Nucleus accumbens (tissue), 56 donors: ENCODE measurements at places on chromosomes 7 and 10.

DNA sequence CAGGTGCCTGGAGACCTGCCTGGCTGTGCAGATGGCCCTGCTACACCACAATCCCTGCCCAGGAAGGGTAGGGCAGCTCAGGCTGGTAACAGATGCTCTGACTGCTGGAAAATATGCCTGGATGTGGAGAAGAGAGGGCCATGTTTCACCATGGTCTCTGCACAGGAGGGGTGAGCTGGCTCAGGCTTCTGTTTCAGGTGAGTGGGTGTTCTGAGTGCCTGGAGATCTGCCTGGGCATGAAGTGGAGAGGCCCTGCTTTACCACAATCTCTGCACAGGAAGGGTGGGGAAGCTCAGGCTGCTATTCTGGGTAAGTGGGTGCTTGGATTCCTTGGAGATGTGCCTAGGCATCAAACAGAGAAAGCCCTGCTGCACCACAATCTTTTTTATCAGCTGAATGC is 350.1 kb downstream of the KIF20B start:
- no peak for DNase-seq

DNA sequence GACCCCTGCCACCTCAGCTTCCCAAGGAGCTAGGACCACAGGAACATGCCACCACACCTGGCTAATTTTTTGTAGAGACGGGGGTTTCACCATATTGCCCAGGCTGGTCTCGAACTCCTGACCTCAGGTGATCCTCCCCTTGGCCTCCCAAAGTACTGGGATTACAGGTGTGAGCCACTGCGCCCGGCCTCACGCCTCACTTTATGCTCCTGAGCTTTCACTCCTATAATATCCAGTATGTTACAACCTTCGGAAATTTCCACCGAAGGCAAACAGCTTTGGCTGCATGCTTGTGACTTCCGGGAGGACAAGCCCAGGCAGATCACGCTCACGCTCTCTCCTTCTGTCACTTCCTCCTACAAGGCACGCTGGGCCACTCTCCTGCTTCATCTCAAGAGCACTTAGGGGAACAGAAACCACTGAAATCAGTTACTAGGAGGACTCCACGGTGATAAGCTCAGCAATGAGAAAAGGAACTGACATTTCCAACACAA is 4.4 kb upstream of the MAD1L1 start:
- peak; percentile 47 for DNase-seq

- DNase-seq: no peak
Measured at GRCh38 chr7:468681-469562, 50.7 kb downstream of the PDGFA start.

DNA sequence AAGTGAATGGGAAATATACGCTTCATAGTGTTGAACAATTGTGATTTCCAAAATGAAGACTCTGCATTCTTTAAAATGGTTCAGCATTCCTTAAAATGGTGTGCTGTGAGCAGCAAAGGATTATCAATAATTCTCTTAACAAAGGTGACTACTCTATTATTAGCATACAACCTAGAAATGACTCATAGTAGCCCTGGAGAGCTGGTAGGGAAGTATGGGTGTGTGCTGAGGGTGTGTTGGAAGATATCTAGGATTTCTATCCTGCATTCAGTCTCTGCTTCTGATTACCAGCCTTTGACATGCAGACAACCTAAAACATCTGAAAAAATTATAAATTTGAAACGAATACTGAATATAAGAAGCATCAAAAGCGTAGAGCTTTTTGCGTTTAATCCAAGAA is 72.5 kb downstream of the SEMA3D start:
- peak; percentile 2 for DNase-seq

GRCh38 chr10:81414038-81414437 is 461.0 kb upstream of the NRG3 start:
- no peak for DNase-seq

DNA sequence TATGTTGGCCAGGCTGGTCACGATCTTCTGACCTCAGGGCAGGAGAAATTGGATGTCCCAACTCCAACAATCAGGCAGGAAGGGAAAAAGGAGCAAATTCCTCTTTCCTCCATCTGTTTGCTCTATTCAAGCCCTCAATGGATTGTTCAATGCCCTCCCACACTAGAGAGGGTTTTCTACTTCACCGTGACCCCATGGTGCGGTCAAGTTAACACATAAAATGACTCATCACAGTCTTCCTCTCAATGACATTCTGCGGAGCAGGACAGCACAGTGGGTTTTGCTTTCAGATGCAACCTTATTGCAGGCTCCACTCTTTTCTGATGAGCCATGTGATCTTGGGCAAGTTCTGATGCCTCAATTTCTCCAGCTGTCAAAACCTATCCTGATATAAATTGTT is 364.9 kb downstream of the ANKRD30A start:
- no peak for DNase-seq

DNA sequence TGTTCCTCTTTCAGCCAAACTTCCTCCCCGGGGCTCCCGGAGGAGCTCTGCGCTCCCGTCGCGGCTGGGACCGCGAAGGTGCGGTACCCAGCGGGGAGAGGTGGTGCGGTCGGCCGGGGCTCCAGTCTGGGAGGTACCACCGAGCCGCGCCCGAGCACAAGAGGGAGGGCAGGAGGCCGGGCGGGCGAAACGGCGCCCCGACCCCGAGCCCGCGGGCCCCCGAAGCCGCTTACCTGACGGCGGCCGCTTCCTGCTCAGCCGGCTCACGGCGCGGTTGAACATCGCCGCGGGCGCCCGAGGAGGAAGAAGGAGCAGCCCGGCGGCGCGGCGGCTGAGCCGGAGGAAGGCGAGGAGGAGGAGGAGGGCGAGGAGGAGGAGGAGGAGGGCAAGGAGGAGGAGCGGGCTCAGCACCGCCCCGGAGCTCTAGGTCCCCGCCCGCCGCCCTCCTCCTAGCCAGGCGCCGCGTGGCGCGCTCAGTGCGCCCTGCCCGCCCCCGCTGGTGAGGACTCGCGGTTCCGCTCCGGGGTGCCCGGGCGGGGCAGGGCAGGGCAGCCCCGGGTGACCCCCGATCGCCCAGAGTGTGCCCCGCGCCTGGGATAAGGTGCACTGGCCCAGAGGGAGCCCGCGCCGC is at the start of gene RGS10:
Gene RGS10, minus strand, starts transcription at position 363 of the 631 bp plus-strand sequence. Its CDS starts 81 bp downstream, at position 282.
- peak; percentile 27 for DNase-seq

- DNase-seq: no peak
Measured at GRCh38 chr10:35979116-35979515, 337.0 kb upstream of the FZD8 start.

GRCh38 chr7:31263338-31263737 is 77.2 kb downstream of the NEUROD6 start:
- DNase-seq: no peak

- DNase-seq: no peak
Measured at GRCh38 chr7:31309407-31309806, 31.1 kb downstream of the NEUROD6 start.

GRCh38 chr10:34255035-34255434 is 560.1 kb downstream of the PARD3 start:
- DNase-seq: no peak

- no peak for DNase-seq
Measured at GRCh38 chr10:47041396-47042198, 130.4 kb downstream of the PTPN20 start.

GRCh38 chr7:47095946-47096345 is 486.0 kb downstream of the TNS3 start:
- DNase-seq: no peak

- DNase-seq: peak; percentile 40
Measured at GRCh38 chr7:128835790-128836641, 5.8 kb downstream of the FLNC start.

DNA sequence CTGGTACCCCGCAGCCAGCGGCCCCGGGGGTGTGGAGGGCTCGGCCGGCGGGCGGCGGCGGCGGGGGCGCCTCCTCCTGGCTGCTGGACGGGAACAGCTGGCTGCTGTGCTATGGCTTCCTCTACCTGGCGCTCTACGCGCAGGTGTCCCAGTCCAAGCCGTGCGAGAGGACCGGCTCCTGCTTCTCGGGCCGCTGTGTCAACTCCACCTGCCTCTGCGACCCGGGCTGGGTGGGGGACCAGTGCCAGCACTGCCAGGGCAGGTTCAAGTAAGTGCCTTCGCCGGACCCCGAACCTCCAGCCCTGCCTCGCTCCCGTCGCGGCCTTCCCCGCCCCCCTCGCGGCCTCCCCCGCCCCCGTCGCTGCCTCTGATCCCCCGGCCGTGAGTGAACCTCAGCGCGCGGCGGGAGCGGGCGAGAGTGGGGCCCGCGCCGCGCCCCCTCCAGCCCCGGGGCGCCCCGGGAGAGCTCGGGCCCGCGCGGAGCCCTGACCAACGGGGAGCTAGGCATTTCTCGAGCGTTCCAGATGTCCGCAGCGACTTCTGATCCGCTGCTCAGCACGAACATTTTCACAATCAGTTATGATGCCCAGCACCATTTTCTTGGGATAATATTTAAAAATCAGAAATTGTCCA is 727 bp downstream of the ATRNL1 start:
- peak; percentile 42 for DNase-seq

DNA sequence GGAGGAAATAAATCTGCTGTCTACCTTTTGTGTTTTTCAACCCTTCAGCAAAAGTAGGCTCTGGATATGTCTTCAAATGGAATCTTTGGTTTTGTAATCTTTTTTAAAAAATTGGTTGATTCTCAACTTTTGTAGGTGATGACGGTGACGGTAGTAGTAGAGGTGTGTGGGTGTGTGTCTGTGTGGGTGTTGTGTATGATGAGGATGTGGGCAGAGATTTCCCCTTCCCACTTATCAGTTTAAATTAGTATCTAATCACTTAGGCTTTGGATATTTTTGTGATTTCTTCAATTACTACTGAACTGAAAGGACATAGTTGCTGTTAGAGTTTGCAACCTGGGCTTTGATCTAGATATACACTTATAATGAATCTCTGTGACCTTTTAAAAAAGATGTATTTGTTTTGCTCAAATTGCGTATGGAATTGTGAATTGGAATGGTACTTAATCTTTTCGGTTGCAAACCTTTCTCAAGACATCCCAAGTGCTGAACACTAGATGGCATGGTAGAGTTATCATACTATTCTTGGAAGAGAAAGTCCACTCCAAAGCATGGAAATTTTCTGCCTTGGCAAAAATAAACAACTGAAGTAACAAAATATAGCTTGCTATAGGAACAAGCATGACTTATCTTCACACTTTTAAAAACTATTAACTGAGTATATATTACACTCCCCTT is 51.9 kb upstream of the A1CF start:
- DNase-seq: no peak

- DNase-seq: no peak
Measured at GRCh38 chr7:20095862-20096261, 121.3 kb downstream of the MACC1 start.

- DNase-seq: no peak
Measured at GRCh38 chr7:138700857-138701536, at the start of gene SVOPL. Gene SVOPL (minus strand): TSS chr7:138701362. CDS start chr7:138679045, 22,317 bp downstream.

DNA sequence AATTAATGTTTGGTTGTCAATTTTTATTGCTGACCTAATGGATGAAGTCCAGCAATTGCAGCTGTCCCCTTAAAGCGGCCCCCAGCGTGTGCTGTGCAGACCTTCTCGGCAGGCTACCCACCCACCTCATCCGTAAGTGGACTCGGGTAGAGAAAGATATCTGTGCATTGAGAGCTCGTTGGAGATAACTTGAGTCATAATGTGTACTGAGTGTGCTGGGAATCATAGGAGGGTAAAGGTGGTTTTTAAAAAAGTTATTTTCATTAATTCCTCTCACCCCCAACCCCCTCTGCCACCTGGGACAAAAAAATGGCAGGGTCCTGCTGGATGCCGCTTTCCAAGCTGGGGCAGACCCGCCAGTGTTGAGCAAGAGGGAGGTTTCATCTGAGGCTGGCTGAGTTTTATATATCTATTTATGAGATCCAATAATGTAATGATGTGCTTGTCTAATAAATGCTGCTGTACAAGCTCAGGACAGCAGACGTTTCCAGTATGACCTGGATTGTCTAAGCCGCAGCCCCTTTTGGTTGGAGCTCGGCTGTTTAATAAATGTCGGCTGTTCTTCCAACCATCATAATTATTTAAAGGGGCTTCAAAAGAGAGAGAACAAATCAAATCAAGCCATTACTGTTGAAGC is 119.1 kb downstream of the NKX6-2 start:
- no peak for DNase-seq

DNA sequence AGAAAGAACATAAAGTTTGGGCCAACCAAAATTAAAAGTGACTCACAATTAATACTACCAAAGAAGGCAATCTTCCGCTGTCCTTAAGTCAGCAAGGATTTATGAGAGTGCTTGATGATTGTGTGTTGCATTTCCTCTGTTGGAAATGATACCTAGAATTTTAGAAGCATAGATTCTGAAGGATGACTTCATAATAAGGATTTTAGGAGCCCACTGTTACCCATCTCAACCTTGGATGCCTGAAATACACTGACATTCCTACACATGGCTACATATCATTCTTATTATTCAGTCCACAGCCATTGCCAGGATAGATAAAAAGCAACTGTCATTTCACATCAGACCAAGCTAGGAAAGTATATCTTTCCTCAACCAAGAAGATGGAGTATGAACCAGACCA is 823.8 kb downstream of the LRMDA start:
- DNase-seq: no peak

DNA sequence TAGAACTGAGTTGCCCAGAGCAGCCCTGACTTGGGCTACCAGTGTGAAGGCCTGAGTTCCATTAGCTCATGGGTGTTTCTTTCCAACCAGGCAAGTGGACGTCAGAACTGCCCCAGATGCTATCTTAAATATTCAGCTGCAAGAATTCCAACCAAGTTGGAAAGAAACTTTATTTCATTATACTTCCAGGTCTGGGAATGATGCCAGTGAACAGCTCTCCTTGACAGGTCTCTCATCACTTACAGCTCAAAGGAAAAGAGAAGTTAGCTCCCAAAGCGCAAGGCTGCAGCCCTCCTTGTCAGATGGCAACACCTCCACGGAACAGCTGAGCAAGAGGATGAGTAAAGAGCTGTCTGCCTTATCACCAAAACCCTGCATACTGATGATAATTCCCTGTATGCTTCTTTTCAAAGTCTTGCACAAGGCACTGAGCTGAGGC is 255.5 kb upstream of the AOAH start:
- DNase-seq: peak; percentile 68

- DNase-seq: no peak
Measured at GRCh38 chr7:98116656-98117461, 10.2 kb downstream of the LMTK2 start.

GRCh38 chr10:132588301-132589013 is 50.9 kb downstream of the INPP5A start:
- DNase-seq: no peak

GRCh38 chr10:22103701-22104470 is 100.4 kb upstream of the DNAJC1 start:
- no peak for DNase-seq

DNA sequence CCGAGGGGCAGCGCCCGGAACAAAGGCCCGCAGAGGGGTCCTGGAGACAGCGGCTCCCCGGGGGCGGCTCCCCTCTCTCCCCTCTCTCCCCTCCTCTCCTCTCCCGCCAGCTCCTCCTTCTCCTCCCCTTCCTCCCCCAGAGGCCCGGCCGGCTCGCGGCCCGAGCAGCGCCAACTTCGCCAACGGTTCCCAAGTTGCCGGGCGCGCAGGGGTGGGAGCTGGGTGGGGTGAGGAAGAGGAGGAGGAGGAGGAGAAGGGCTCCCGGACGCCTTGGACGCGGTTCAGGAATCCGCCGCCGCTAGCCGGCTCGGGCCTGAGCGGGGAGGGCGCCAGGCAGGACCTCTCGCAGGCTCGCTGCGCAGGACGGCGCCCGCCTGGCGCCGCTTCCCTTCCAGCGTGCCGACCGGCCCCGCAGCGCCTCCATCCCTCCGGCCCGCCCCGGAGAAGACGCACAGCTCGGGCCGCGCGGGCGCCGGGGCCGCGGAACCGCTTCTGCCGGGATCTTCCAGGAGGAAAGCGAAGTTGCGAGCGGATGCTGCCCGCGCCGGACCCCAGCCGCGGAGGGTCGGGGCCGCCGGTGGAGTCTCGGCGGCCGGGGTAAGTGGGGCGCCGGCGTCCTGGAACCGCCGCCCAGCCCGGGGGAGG is at the start of gene CHST3:
Gene CHST3, plus strand, starts transcription at position 298 of the 645 bp plus-strand sequence. CDS start 41,448 bp downstream, outside the sequence.
- DNase-seq: peak; percentile 65
